Right lobe of liver (tissue), 6 donors: ENCODE measurements at places on chromosomes 4 and X. TPM values are rescaled to one million over a fixed set of nuclear protein-coding genes. Genes with fewer than 3 reads are reported as not detected.

- no peak for DNase-seq
- H3K27me3 ChIP-seq, result no peaks in the 10 kb centered on the region
- H3K36me3 ChIP-seq, result no peaks in the 10 kb centered on the region
- no peak overlapping the region for H3K4me3 ChIP-seq
These were observed 12.8 kb downstream of the AFF1 start for GRCh38 chr4:86947501-86948120.

DNA sequence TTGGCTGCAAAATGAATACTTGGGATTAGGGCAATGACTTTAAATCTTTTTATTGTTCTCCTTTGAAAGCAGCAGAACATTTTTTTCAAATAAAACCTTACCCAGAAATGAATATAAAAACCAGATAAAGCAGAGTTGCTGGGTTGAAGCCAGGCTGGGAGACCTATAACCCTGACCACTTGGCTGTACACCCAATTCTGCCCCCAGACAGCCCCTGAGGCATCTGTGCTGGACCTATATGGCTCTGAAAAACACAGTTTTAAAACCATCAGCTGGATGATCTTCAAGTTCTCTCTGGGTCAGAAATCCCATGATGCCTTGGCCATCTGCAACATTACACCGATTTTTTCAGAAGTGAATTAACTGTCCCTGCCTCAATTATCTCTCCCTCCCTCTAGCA, 23.7 kb upstream of the GLRA2 start:
- no peaks in the 10 kb centered on the region for H3K4me1 ChIP-seq
- H3K4me3 ChIP-seq, result no peak overlapping the region
- no peak for DNase-seq

DNA sequence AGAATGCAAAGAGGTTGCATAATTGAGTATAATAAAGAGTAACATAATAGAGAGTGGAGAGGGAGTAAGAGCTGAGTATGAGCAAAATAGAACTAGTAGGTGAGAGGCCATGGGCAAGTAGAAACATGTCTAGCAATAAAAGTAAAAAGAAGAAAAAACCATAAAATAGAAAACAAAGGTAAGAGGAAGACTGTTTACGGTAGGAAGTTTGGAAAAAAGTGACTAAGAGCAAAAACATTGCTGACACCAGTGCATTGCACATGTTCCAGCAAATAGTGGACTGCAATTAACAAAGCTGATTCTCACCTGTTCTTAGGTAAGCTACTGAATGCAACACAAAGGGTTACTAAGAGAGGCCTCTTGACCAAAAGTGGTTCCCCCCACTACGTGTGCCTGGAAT, 202.9 kb downstream of the TEX13A start:
- no peak for DNase-seq
- no peaks in the 10 kb centered on the region for H3K4me1 ChIP-seq
- no peak overlapping the region for H3K27ac ChIP-seq
- H3K36me3 ChIP-seq, result no peaks in the 10 kb centered on the region
- no peaks in the 10 kb centered on the region for H3K27me3 ChIP-seq

- no peaks in the 10 kb centered on the region for H3K27me3 ChIP-seq
- DNase-seq, result no peak
- H3K4me3 ChIP-seq, result no peak overlapping the region
- H3K36me3 ChIP-seq, result no peaks in the 10 kb centered on the region
These were observed 214.8 kb downstream of the SPATA18 start for GRCh38 chr4:52265781-52266525.

DNA sequence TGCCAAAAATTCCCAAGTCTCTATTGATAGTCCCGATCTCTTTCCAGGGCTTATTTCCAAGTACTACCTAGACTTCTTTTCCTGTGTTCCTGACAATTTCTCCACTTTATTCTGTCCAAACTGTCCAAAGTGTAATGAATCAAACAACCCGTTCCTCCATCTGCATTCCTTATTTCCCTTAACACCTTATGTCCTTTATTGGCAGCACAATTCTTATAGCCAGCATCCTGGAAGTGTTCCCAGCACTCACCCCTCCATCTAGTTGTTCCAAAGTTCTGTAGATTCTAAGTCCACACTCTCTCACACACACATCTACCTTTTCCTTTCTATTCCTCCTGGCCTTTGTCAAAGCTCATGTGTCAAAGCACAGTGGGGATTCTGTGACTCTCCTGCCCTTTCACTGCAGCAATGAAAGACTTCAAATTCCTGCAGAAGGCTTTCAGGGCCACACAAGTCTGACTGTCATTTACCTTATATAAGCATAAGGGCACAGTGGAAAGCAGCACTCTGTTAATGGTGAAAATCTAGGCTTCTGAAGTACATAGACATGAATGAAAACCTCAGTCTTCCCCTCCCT, 22.1 kb downstream of the LIMCH1 start:
- no peaks in the 10 kb centered on the region for H3K27me3 ChIP-seq
- no peak overlapping the region for H3K27ac ChIP-seq
- no peaks in the 10 kb centered on the region for H3K4me1 ChIP-seq
- H3K36me3 ChIP-seq, result no peaks in the 10 kb centered on the region
- DNase-seq, result no peak

- no peaks in the 10 kb centered on the region for H3K36me3 ChIP-seq
- H3K4me3 ChIP-seq, result no peak overlapping the region
- no peaks in the 10 kb centered on the region for H3K27me3 ChIP-seq
- H3K27ac ChIP-seq, result no peak overlapping the region
- DNase-seq, result no peak
- no peaks in the 10 kb centered on the region for H3K4me1 ChIP-seq
These were observed 112.6 kb downstream of the FBXO8 start for GRCh38 chr4:174170906-174171305.

DNA sequence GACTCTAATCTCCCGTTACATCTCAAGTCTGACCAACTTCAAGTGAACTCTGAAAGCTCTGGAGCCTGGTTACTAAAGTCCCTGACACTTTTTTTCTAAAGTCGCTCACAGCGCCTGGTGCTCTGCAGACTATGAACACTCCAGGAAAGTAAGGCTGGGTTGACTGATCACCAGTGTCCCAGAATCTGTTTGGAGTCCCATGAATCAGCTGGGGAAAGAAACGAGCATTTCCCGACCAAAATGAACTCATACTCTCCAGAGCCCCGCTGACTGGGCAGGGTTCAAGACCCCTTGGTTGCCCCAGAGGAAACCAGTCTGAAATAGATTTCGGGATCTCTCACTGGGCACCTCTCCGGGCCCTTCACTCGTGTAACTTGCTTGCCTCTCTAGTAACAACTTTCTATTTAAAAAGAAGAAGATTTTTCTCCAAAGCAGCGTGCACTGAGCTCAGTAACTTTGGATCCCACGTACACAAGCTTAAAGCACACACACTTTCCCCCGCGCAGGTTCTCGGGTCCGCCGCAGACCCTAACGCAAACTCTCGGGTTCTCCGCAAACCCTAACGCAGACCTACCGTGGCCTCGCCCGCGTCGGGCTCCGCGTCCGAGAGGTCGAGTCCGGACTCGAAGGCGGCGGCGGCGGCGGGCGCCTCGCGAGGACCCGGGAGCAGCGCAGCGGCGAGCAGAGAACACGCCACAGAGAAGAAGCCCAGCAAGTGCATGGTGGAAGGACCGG, 964 bp downstream of the VEGFC start:
- peaks cover 4% of the 10 kb centered on the region for H3K27me3 ChIP-seq
- DNase-seq, result peak; percentile 26
- no peaks in the 10 kb centered on the region for H3K36me3 ChIP-seq
- no peaks in the 10 kb centered on the region for H3K4me1 ChIP-seq
- peak overlapping the region; percentile 44 for H3K4me3 ChIP-seq

DNA sequence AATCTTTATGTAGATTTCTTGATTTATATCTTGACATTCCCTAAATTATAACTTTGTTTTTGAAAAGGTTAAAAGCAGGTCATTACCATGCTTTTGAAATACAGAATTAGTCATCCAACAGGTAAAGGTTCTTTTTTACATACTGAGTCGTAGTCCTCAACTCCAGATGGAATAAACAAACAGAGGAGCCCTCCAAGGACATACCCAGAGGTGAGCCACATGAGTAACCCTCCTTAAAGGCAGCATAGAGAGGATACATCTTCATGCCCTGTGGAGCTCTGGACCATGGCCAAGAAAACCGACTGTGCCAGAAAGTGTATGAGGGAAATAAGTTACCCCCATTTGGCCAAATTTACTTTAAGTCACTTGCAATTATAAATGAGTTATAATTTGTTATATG, 95.3 kb upstream of the MCF2 start:
- no peaks in the 10 kb centered on the region for H3K27me3 ChIP-seq
- H3K27ac ChIP-seq, result no peak overlapping the region
- no peak overlapping the region for H3K4me3 ChIP-seq
- H3K4me1 ChIP-seq, result no peaks in the 10 kb centered on the region
- no peaks in the 10 kb centered on the region for H3K36me3 ChIP-seq
- no peak for DNase-seq

Gene SCRG1
- not detected for total RNA-seq

Gene SORCS2
- total RNA-seq, result 6.2 TPM

Gene LEF1
- 0.23 TPM for total RNA-seq
